ENCODE measurements at places on chromosomes 2 and 18. TPM values are rescaled to one million over a fixed set of nuclear protein-coding genes. Genes with fewer than 3 reads are reported as not detected.

The PLCD4 gene
- total RNA-seq: 0.53 TPM

The SULT1C4 gene
- total RNA-seq: not detected

The SCTR gene
- not detected for total RNA-seq

The PROM2 gene
- 0.82 TPM for total RNA-seq

The FKBP1B gene
- 4.6 TPM for total RNA-seq

The IL36G gene
- not detected for total RNA-seq

The MOGAT1 gene
- total RNA-seq: not detected

The OTX1 gene
- 0.26 TPM for total RNA-seq

The EVX2 gene
- total RNA-seq: not detected

The SH3RF3 gene
- 0.06 TPM for total RNA-seq

The OSBPL6 gene
- total RNA-seq: 2.9 TPM

DNA sequence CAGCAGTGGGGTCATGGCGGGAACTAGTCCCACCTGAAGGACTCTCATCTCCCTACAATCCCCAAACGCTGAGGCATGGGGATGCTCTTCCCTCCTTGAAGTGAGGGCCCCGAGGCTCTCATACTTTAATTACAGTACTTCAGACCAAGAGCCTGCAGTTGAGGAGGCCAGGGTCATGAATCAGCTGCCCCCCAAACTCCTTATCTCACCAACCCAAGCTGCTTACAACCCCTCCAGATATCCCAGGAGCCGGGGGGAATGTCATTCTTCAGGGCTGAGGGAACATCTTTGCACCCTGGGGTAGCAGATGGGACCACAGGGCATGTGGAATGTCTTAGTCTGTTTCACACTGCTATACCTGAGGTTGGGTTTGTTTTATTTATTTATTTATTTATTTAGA lies 2.8 kb upstream of the CAPN10 start:
- DNase-seq: no peak
- peaks cover 62% of the 10 kb centered on the region for H3K4me1 ChIP-seq
- H3K27me3 ChIP-seq: no peaks in the 10 kb centered on the region
- peaks cover 14% of the 10 kb centered on the region for H3K36me3 ChIP-seq
- H3K27ac ChIP-seq: no peak overlapping the region

DNA sequence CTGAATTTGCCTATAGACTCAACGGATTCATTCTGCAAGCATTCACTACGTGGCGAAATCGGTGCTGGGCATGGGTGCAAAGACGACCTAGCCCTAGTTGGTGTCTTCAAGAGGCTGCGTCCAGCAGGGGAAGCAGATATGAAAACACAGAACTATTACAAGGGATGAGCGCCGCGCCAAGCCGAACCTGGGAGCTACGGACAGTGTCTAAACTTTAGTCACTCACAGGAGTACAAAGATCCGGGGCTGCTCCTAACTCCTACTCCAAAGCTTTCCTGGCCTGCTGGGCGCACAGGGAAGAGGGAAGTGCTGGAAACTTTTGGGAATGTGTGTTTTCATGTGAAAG lies 732 bp upstream of the ANXA4 start:
- no peaks in the 10 kb centered on the region for H3K27me3 ChIP-seq
- peak overlapping the region; percentile 85 for H3K27ac ChIP-seq

DNA sequence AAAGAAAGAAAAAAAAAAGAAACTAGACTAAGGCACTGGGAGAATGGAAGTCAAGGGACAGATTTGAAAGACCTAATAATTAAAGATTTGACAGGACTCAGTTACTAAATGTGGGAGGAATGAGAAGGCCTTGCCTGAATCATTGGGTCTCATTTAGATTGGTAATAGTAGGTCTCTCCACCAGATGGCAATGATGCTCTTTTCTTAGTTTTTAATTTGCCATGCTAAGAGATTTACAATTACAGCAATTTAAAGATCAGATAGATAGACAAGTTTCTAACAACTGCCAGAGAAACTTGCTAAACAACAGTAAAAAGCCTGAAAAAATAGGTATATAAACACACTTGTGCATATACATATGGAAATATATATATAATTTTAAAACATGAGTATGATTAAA lies 153.0 kb downstream of the TMEM247 start:
- peaks cover 9% of the 10 kb centered on the region for H3K4me1 ChIP-seq
- no peaks in the 10 kb centered on the region for H3K27me3 ChIP-seq
- H3K4me3 ChIP-seq: no peak overlapping the region
- no peaks in the 10 kb centered on the region for H3K36me3 ChIP-seq

DNA sequence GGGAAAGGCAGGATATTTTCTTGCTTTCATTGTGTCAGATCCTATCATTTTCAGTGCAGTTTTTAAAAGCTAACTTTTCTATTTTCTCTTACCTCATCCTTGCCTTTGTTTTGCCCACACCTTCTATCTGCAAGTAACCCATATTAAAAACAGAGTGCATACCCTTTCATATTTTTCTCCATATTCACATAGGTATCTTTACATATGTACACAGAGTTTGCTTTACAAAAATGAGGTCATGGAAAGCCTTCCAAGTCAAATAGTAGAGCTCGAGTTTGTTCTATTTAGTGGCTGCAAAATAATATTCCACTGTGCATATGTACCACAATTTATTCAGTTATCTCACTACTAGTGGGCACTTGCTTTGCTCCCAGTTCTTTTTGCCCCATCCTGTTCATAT lies 3.9 kb upstream of the DHRS9 start:
- no peak for DNase-seq
- peaks cover 4% of the 10 kb centered on the region for H3K4me1 ChIP-seq
- no peak overlapping the region for H3K27ac ChIP-seq
- H3K4me3 ChIP-seq: no peak overlapping the region

GRCh38 chr2:234333168-234334130 lies 163.4 kb downstream of the ARL4C start:
- H3K27me3 ChIP-seq: no peaks in the 10 kb centered on the region
- H3K4me1 ChIP-seq: peaks cover 6% of the 10 kb centered on the region
- DNase-seq: no peak
- no peak overlapping the region for H3K27ac ChIP-seq
- no peaks in the 10 kb centered on the region for H3K36me3 ChIP-seq

GRCh38 chr18:73479477-73479876 lies 611.7 kb upstream of the NETO1 start:
- no peak overlapping the region for H3K4me3 ChIP-seq
- H3K27ac ChIP-seq: no peak overlapping the region
- H3K4me1 ChIP-seq: no peaks in the 10 kb centered on the region
- H3K27me3 ChIP-seq: no peaks in the 10 kb centered on the region
- H3K36me3 ChIP-seq: no peaks in the 10 kb centered on the region

DNA sequence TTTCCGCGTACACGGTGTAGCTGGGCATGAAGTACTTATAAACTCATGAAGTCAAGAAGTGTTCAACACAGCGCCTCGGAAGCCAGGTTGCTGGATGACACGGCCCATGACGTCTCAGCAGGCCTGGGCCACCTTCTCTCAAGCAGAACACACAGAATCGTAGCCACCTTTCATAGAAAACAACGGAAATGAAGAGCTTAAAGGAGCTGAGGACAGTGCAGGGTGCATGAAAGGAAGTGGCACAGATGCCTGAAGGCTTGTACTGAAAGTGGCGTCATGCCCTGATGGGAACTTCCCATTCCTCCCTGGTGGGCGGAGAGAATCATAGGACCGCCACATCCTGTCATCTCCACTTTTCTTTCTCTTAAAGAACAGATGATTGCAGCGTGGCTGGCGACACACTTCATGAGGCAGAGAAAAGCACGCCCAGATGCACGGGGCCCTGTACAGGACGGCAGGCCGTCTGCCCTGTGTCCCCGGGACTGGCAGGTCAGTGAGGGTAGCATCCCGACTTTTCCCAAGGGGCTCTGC lies 31.1 kb downstream of the HDAC4 start:
- no peaks in the 10 kb centered on the region for H3K36me3 ChIP-seq
- peaks cover 11% of the 10 kb centered on the region for H3K4me1 ChIP-seq
- peak overlapping the region; percentile 82 for H3K27ac ChIP-seq
- H3K27me3 ChIP-seq: no peaks in the 10 kb centered on the region

- no peak overlapping the region for H3K27ac ChIP-seq
- DNase-seq: no peak
- H3K4me3 ChIP-seq: no peak overlapping the region
- H3K36me3 ChIP-seq: peaks cover 3% of the 10 kb centered on the region
- H3K4me1 ChIP-seq: peaks cover 31% of the 10 kb centered on the region
These were observed 14.9 kb downstream of the RBMS1 start for GRCh38 chr2:160478660-160479059.

DNA sequence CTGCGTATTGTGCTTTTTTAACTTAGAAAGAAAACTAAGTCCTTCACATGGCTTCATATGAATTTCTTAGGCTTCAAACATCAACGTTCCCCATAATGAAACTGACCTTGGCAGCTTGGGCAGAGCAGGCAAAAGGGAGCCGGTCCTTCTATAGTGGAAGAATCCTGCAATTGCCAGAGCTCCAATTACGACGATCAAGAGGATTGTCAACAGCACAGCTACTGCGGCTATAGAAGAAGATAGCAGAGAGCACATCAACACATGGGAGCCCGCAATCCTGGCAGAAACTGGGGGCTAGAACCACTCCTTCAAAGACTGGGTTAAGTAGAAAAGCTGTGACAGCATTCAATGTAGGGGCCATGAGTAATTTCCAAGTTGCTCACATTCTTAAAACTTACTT lies 69.8 kb downstream of the DHRS9 start:
- no peaks in the 10 kb centered on the region for H3K36me3 ChIP-seq
- no peak for DNase-seq
- H3K27ac ChIP-seq: no peak overlapping the region

GRCh38 chr18:23693846-23694245 lies 4.6 kb downstream of the LAMA3 start:
- peaks cover 45% of the 10 kb centered on the region for H3K27me3 ChIP-seq
- no peak overlapping the region for H3K27ac ChIP-seq
- no peak for DNase-seq
- H3K4me1 ChIP-seq: peaks cover 9% of the 10 kb centered on the region
- no peaks in the 10 kb centered on the region for H3K36me3 ChIP-seq
- no peak overlapping the region for H3K4me3 ChIP-seq

DNA sequence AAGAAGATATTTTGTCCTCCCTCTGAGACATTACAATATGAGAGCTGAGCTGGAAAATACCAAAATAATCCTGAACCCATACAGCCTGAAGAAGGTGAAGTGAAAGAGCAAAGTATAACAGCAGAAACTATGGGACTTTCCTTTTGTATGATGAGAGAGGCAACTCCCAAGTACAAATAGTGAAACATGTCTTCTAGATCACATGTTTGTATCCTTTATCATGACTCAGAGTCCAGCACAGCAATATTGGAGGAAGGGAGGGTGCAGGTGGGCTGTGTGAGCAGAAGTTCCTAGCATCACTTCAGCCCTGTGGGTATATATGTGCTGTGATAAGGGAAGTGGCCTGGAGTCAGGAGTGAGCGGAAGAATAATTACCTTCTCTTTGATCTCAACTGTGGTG lies 265.6 kb upstream of the NRXN1 start:
- H3K4me3 ChIP-seq: no peak overlapping the region
- H3K27ac ChIP-seq: no peak overlapping the region
- H3K36me3 ChIP-seq: no peaks in the 10 kb centered on the region
- DNase-seq: no peak

GRCh38 chr2:156907806-156908205 lies 349.7 kb upstream of the GALNT5 start:
- peaks cover 34% of the 10 kb centered on the region for H3K27me3 ChIP-seq
- no peak for DNase-seq
- H3K4me1 ChIP-seq: peaks cover 10% of the 10 kb centered on the region
- no peak overlapping the region for H3K4me3 ChIP-seq
- H3K27ac ChIP-seq: no peak overlapping the region
- H3K36me3 ChIP-seq: no peaks in the 10 kb centered on the region

- no peaks in the 10 kb centered on the region for H3K4me1 ChIP-seq
- no peaks in the 10 kb centered on the region for H3K27me3 ChIP-seq
- DNase-seq: no peak
- no peaks in the 10 kb centered on the region for H3K36me3 ChIP-seq
- H3K27ac ChIP-seq: no peak overlapping the region
- H3K4me3 ChIP-seq: no peak overlapping the region
These were observed 71.0 kb upstream of the DAPL1 start for GRCh38 chr2:158723921-158724802.

DNA sequence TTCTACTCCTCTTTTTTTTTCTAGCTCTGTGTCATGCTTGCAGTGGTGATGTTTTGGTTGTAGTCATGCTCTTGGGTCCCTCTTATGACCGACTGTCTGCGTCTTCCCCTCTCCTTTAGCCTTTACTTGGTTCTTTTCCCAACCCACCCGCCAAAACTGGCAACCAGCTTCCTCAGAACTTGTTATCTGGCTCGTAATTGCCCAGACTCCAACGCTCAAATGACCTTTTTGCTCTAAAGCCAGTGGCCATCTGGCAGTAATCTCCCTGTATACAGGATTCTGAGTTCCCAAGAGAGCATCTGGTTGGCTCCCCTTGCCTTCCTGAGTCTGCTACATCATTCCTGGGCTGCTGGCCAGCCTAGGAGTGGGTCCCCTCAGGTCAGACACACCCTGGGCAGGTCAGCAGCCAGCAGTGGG lies 147.2 kb downstream of the MGAT5 start:
- H3K36me3 ChIP-seq: peaks cover 4% of the 10 kb centered on the region
- no peak for DNase-seq
- H3K27ac ChIP-seq: no peak overlapping the region
- no peak overlapping the region for H3K4me3 ChIP-seq
- peaks cover 2% of the 10 kb centered on the region for H3K4me1 ChIP-seq

DNA sequence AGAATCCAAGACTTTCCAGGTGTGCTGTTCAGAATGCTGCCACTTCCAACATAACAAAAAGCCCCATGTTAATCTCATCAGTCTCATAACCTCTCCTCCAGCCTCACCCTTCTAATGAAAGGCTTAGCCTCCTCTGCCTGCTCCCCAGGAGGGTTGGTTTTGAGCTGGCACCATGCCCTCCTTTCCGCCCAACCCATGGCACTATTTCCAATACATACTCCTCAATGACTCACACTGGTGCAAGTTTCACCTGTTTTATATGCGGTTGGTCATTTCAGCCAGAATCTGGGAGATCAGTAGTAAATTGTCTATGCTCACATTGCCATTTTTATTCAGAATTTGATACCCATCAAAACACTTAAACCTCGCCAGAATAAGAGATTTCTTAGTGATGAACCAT lies 157.6 kb upstream of the NRP2 start:
- no peak for DNase-seq
- no peaks in the 10 kb centered on the region for H3K36me3 ChIP-seq
- H3K4me3 ChIP-seq: no peak overlapping the region
- H3K27me3 ChIP-seq: no peaks in the 10 kb centered on the region

GRCh38 chr18:79420033-79420745 lies 24.5 kb downstream of the NFATC1 start:
- no peak for DNase-seq
- H3K27ac ChIP-seq: no peak overlapping the region
- peaks cover 5% of the 10 kb centered on the region for H3K36me3 ChIP-seq
- no peak overlapping the region for H3K4me3 ChIP-seq
- H3K4me1 ChIP-seq: peaks cover 11% of the 10 kb centered on the region

DNA sequence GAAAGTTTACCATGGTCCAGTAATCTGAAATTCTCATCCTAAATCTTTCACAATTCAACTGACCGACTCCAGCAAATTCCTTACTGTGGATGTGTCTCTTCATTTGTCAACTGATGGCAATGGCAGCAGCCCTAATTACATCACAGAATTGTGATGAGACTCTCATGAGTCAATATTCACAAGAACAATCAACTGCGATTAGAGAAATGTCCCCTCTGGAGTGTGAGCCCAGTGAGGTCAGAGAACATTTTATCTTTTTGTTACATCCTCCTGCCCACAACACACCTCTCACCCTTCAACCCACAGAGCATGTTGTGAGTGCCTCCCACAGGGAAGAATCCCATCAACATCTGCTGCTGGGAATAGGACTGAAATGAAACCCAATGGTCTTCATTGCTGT lies 73.6 kb downstream of the CD226 start:
- no peaks in the 10 kb centered on the region for H3K27me3 ChIP-seq
- no peak overlapping the region for H3K27ac ChIP-seq
- peaks cover 63% of the 10 kb centered on the region for H3K36me3 ChIP-seq
- no peak overlapping the region for H3K4me3 ChIP-seq
- peaks cover 18% of the 10 kb centered on the region for H3K4me1 ChIP-seq

Data from activated CD8-positive, alpha-beta memory T cell treated with anti-CD3 and anti-CD28 coated beads, Interleukin-2, amount 10 ng/mL, durations not matched to agents 7 days and 5 days (primary cell).